Activated naive CD8-positive, alpha-beta T cell treated with anti-CD3 and anti-CD28 coated beads for 36 hours (primary cell): ENCODE measurements at places on chromosomes 6 and 20. TPM values are rescaled to one million over a fixed set of nuclear protein-coding genes. Genes with fewer than 3 reads are reported as not detected.

DNA sequence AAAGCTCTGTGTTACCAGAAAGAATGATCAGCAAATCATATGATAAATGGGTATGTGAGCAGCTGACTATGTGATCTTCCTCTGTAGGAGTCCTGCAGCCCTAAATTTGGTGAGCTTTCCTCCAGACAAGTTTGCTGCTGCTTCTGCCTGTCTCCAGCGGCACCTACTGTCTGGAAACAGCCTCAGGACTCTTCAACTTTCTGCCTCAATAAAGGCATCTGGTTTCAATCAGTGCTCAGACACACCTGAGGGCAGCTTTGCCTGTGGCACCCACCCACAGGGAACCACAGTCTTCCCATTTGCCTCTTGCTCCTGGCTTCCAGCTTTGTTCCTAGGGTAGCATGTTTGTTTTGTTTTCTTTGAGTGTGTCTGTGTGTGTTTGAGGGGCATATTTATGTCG is 727.9 kb upstream of the MAN1A1 start:
- DNase-seq: no peak

PDE10A gene
- total RNA-seq: not detected

- no peak for DNase-seq
Observed at GRCh38 chr6:16344756-16345155, 106.4 kb downstream of the GMPR start.

DNA sequence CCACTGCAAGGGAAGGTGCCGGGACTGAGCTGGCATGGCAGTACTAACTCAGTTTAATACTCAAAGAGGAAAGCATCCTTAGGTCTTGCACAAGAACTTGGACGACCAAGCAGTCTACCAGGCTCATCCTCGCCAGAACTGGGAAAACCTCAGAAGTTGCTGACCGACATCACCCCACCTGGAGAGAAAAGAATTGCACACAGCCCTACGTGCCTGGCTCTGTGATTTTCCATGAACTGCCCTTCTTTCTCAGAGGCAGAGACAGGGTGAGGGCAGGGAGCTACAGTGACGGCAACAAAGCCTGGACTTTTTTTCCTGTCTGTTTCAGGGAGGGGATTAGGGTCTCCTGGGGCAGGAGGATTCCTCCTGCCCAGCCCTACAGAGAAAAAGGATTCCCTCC is 8.0 kb downstream of the JAG1 start:
- no peak for DNase-seq
